ENCODE measurements at places on chromosomes 5 and 9.
A peak's percentile ranks its signal among the peaks of the same experiment; 100 is the strongest.

- DNase-seq: no peak
Observed at GRCh38 chr5:67350618-67351201, 154.1 kb upstream of the CD180 start.

DNA sequence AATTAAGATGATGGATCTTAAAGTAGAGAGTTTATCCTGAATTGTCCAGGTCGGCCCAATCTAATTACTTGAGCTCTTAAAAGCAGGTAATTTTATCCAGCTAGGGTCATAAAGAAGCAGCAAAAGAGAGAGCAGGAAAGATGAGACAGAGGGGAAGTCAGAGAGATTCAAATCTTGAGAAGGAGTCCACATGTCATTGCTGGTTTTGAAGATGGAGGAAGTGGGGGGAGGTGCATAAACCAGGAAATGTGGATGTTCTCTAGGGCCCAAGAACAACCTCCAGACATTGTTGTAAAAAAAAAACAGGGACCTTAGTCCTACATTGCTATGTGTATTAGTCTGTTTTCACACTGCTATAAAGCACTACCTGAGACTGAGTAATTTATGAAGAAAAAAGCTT is 66.4 kb downstream of the SLCO4C1 start:
- DNase-seq: no peak

DNA sequence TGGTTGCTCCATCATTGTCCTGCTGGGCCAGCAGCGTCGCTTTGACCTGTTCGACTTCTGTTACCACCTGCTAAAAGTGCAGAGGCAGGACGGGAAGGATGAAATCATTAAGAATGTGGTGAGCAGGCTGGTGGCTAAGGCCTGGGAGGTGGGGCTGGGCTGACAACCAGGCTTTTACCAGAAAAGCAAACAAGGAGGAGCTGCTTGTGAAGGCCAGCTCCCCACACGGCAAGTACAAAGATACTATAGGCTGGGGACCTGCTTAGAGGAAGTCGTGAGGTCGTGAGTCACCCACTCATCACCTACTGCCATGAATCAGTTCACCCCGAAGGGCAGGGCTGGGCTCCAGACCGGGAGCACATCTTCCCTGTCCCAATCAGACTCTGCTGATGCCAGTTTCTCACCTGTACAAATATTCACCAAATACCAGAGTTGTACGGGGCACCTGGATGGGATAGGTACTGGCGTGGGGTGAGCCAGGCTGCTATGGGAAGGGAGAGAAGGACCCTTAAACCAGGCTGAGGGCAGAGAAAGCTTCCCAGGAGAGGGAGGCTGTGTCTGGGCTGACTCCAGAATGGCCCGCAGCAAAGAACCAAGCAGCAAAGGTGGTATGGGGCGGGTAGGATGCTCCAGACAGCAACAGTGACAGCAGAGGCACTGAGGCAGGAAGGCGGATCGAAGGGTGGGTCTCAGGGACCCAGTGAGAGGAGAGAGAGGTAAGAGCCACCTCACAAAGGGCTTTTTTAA is 69.3 kb upstream of the NIPAL4 start:
- DNase-seq: no peak

DNA sequence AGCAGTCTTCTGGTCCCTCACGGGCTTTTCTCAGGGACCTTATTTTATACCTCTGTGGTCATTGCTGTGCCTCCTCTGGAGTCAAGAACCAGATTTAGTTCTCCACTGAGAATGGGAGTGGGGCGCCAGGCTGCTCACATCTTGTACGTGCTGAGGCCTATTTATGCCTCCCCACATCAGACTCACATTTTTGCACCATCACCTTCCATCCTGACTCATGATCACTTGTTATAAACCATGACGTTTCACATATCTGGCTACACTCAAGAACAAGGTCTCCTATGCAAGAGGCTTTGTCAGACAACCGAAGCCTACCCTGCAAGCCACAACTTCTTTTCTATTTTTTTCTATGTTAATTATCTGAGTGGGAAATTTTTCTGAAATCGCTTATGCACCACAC is 10.7 kb downstream of the PRUNE2 start:
- DNase-seq: no peak

- no peak for DNase-seq
Observed at GRCh38 chr5:50595199-50595598, 71.2 kb upstream of the PARP8 start.

DNA sequence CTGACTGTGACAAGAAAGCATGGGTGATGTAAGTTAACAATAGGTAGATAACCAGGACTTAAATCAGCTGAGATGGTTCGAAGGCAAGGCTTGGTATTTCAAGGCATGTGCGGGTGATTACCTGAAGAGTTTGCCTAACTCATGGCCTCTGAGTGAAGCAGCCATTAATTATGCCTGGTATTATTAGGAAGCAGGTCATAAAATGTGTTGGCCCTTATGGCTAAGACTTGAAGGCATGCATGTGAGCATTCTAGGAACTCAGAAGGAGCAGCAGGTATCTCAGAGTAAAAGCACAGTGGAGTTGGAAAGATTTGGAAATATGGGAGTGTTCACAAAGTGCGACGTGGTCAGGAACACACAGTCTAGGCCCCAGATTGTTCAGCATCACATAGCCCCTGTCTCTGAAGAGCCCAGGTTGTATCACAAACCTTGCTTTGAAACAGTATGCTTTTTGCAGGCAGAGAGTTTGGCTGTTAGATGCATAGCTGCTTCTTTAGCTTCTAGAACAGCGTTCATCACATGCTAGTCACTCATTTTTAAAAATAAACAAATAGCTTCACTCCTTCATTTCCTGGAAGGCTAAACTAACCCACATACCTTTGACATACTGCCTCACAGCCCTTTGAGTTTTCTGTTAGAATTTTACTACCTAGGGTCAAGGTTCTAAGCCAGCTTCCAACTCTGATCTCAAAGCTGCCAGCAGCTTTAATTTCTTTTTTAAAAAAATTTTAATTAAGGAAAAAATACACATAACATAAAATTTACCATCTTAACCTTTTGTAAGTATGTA is 2.1 kb downstream of the HEXB start:
- DNase-seq: no peak

DNA sequence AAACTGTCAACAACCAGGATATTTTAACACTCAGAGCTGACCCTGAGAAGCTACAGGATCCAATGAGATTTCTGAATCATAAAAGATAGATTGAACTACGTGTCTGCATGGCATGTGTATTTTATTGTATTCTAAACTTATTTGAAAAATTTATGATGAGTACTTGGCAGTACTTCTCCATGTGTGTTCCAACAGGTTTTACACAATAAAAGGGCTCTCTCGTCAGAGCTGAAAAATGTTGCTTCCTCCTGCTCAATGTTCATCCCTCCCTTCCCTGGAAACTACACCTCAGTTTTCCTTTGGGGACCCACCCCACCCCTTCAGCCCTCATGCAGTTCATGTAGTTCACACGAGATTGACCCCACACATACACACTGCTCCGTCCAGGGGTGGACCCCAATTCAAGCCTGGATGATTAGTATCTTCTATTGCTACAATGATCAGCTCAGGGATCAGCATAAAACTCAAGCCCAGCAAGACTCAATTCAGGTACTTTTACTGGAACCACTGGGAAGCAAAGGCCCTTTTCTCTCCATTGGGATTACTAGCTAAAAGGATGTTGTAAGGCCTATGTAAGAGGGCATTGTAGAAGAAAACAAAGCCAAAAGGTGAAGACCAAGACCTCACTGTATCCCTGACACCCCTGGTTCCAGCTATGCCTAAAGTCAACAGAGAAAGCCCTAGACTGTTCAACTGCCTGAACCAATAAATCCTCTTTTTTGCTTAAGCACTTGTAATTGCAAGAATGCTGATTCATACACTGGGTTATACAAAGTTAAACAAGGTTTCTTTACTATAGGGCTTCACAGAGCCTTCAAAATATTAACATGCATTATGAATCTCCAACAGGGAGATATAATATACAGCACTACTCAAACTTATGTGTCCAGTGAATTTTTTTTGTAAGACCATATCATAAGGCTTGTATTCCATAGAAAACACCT is 112.6 kb downstream of the SAXO1 start:
- no peak for DNase-seq

DNA sequence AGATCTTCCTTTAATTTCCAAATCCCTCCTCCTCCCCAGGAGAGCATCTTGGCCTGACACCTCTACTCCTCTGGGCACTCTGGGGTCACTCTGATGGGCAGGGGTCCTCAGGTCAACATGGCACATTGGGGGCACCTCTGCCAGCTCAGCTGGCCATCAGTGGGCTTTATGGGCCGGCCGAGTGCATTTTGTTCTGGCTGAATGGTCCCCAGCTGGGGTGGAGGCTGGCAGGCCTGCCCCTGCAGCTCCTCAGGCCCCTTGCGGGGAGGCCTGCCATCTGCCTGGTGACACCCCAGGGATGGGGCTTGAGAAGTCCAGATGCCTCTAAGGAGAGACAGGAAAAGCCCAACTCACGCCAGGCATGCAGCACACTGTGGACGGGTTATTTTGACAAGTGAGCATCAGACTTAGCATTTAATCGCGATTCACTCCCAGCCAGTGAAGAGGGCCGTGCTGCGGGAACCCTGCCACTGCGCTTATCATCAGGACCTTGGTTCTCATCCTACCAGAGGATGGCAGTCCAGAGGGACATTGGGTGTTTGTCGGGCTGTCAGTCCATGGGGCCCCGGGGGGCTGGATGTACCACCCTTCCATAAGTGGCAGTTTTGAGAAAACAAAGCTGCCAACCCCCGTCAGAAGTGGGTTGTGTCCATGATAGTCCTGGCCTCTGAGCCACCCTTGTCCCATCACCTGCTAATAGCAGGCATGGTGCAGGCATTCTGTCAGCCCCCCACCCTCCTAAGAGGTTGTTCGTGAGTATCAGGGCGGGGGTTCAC is 21.7 kb downstream of the PHF2 start:
- DNase-seq: no peak

GRCh38 chr9:91515074-91515687 is 91.5 kb upstream of the NFIL3 start:
- peak; percentile 26 for DNase-seq

DNA sequence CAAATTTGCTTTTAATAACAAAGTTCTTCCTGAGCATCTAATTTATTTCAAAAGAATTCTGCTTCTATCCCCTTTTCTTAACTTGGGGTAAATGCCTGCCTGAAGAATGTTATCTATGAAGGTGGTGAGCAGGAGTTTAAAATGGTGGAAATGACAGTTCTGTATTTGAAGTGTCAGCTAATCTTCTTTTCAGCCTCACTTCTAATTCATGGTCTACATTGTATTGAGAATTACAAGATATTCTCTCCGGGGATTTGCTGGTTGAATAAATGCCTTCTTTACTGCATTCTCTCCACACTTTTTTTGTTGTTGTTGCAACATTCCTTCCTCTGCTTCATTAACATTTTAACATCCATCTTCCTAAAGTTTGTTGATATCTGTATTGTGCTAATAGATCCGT is 143.1 kb upstream of the GRIN3A start:
- no peak for DNase-seq

DNA sequence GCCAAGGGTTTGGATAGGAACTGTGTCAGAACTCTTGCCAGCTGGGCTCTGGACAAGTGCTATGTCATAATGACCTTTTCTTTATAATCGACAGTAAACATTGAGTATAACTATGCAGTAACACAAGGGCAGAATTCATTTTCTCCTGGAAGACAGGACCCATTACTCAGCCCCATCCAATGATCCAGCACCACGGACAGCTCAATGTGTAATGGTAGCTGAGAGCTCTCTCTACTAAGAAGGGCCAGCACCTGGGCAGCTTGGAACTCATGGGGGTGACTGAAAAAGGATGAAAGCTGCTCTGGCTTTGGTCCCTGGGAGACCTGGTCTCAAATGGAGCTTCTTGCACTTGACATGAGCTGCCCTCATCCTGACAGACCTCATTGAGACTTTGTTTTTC is 347.8 kb downstream of the TRIM32 start:
- no peak for DNase-seq

DNA sequence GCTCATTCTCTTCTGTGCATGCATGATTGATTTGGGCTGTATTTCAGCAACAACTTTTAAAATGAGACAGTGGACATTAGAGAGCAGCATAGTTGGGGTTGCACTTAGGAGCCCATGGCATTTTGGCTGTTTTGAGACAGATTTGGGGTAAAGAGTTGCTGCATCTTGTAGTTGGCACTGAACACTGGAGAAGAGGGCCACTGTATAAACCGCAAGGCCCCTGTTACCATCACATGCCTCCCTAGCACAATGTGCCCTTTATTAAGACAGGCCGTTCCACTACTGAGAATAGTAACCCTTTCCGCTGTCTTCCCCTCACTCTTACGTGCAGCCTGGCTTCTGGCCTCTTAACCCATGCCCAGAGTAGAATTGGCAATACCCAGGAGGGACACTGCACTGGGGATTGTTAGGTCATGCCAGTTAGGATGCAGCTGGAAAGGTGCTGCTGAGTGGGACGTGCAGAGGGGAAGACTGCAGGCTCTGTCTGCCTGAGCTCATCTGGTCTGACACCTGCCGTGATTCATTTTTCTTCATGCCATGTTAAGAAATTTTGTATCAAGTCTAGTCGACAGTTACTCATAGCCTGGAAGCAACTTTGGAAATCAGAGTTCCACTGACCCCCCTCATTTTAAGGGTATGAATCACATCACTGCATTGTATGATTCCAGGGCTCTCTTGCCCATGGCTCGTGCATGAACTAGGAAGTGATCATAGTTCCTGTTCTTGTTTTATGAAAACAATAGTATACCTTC is 146.9 kb upstream of the DMRT1 start:
- no peak for DNase-seq

DNA sequence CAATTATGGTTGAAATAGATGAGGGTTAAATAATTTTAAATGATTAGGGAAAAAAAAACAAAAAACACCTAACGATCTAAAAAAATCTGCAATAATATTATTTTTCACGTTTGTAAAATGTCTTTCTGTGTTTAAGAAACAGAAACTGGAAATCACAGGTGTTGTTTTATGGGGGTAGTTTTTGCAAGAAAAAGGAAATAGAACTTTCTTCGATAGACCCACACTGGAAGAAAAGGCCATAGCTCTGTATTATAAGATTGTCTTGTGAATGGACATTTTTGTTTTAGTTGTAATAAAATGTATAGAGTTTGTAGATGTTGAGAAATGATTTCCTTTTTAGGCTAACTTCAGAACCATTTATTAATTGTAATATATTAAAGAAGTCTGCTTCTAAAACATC is 5.5 kb downstream of the CSNK1G3 start:
- no peak for DNase-seq

DNA sequence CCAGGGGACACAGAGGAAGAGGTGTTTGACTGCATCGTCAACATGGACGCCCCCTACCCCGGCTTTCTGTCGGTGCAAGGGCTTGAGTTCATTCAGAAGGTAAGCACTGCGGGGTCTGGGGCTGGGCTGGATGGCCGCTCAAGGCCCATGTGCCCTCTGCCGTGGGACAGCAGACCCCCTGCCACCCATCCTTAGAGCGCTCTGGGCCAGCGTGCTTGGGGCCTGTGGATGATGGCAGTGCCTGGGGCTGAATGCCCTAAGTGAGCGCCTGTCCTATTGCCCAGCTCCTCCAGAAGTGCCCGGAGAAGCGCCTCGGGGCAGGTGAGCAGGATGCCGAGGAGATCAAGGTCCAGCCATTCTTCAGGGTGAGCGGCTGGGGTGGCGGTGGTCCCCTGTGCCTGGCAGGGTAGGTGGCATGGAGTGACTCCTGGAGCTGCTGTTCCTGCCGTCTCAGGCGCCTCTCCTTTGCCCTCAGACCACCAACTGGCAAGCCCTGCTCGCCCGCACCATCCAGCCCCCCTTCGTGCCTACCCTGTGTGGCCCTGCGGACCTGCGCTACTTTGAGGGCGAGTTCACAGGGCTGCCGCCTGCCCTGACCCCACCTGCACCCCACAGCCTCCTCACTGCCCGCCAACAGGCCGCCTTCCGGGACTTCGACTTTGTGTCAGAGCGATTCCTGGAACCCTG is 3.9 kb downstream of the ZDHHC12 start:
- no peak for DNase-seq
